ENCODE measurements at places on chromosomes 1 and 21.

DNA sequence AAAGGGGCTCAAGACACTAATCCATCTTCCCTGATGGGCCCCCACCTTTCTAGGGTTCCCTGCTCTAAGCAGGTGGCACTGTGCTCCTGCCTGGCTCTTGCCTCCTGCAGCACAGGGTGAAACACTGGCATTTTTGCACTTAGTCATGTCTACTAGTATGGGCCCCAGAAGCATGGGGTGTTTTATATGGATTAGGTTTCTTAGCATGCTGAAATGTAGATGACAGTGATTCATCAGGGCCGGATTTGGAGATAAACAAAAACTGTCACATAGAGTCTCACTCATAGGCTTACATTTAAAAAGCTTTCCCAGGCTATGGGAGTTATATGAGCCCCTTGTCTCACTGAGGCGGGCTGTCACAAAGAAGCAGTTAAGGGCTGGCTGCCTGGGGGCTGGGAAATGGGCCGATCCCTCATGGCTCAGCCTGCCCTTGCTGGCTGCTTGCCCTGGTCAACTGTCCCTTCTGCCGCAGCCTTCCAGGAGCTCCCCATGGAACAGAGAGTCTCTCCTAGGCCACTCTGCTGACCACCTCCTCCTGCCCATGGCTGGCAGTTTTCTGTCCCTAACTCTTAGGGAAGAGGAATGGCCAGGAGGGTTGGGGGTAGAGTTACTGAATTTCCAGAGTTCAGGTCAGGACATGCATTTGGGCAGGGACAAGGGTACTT lies 6.5 kb downstream of the GALNT2 start:
- no peak for DNase-seq

DNA sequence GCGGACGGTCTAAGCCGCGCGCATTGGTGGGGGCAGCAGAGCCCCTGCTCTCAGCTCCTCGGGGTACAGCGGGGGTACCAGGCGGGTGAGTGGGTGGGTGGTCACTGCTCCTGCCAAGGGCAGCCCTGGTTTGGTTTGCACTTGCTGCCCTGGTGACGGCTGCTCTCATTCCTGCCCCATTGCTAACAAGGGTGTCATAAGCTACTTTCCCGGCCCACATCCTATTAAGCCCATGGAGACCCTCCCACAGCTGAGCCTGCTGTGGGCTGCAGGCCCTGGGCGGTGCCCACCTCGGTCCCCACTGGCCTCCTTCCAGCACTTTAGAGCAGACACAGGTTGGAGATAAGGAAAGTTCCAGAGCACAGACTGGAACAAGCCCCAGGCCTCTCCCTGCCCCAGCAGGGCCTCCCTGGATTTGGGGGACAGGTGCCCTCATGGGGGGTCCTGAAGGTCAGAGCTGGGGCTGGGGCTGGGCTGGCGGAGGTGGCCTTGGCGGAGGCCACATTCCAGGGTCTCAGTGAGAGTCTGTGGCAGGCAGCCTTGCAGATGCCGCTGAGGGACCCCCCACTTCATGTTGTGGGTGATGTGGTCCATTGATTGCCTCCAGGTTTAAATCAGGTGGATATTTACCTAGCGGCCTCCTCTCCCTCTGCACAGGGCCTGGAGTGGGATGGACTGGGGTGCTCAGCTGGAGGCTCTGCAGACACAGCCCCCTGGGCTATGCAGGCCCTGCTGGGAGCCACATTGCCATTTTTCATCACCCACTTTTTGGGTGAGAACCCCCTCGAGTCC lies 27.0 kb downstream of the COL18A1 start:
- DNase-seq: no peak

DNA sequence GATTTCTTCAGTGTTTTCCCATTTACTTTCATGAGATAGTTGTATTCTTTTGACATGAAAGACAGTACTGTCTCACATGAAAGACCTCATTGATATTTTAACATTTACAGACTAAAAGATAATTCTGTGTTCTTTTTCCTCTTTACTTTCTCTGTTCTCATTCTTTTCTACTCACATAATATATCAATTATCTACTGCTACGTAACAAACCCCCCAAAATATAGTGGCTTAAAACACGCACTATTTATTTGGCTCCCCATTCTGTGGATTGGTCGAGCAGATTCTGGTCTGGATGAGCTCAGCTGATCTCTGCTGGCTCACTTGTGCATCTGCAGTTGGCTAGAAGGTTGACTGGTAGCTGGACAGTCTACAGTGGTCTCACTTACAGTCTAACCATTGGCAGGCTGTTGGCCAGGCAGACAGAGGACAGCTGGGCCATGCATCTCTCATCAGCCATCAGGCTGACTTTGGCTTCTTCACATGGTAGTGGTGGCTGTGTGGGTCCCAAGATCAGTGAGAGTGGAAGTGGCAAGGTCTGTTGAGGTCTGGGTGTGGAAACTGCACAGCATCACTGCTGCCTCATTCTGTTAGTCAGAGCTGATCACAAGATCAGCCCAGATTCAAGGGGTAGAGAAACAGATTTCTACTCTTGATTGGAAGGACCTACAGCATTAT lies 63.2 kb downstream of the MPZL1 start:
- DNase-seq: no peak

- no peak for DNase-seq
Measured at GRCh38 chr1:180173952-180174351, 19.3 kb downstream of the QSOX1 start.

- DNase-seq: no peak
Measured at GRCh38 chr1:225863167-225863566, 19.0 kb downstream of the TMEM63A start.

GRCh38 chr1:40305451-40305850 lies 11.6 kb downstream of the COL9A2 start:
- no peak for DNase-seq

DNA sequence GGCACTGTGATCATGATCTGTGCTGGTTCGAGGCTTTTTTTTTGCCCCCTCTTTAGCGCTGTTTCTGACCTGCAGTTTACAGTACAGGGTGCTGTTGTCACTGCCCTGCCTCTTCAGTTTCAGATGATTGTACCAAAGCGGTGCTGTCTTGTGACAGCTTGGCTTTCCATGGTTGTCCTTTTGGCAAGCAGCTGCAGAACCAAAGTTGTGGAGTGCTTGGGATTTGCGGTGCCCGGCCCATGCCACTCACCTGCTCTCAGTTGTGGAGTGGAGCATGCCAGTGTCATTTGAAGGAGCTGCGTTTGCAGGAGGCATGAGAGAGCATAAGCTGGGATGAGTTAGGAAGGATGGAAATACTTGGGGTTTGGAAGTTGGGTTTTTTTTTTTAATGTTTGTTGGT lies 48.4 kb downstream of the DOP1B start:
- no peak for DNase-seq

- no peak for DNase-seq
Measured at GRCh38 chr1:103514920-103515503, 10.5 kb upstream of the RNPC3 start.

DNA sequence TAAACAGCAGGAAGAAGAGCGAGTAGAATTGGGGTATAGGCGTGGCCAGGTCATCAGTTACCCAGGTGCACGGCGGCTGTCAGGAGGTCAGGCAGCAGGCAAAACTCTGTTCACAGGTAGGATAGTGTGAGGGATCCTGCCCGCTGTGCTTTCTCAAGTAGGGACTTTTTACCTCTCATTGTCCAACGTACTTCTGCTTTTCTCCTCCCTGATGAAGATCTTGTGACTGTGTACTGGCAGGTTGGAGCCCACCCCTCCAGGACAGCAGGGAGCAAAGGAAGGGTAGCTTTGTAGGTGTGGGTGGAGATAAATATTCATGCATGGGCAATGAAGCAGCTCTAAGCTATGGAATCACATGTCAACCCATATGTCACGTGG lies 373.5 kb downstream of the KIF26B start:
- DNase-seq: no peak

DNA sequence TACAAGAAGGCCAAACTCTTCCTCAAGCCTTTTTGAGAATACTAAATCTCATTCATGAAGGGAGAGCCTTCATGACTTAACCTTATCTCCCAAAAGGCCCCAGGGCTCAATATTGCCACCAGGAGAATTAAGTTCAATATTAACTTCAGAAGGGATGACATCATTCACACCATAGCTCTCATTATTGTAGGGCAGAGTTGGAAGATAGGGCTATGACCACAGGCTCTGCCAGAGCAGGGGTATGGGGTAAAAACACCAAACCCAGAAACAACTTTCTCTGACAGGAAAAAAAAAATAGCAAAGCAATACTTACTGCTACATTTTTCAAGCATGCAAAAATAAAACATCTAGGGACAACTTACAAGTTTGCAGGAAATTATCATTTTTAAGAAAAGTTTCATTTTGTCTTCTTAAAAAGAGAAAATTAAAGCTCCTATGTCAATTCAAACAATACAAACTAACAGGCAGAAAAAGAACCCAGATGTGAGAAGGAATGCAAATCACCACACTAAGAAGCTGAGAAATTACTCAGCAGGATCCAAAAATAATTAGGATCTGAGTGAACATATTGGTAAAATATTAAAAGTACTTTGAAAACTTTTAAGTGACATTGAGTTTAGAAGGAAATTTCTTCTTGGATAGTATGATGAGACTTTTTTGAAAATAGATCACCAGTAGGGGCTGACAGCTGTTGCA lies 1156.5 kb downstream of the NCAM2 start:
- no peak for DNase-seq

DNA sequence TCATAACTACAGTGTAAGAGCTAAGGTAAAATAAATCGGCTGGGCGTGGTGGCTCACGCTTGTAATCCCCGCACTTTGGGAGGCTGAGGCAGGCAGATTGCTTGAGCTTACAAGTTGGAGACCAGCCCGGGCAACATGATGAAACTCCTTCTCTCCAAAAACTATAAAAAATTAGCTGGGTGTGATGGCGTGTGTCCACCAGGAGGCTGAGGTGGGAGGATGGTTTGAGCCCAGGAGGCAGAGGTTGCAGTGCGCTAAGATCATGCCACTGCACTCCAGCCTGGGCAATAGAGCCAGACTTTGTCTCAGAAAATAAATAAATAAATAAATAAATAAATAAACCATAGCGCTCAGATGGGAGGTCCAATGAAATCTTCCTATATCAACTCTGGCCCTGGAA lies 16.7 kb upstream of the FAM110D start:
- DNase-seq: no peak

DNA sequence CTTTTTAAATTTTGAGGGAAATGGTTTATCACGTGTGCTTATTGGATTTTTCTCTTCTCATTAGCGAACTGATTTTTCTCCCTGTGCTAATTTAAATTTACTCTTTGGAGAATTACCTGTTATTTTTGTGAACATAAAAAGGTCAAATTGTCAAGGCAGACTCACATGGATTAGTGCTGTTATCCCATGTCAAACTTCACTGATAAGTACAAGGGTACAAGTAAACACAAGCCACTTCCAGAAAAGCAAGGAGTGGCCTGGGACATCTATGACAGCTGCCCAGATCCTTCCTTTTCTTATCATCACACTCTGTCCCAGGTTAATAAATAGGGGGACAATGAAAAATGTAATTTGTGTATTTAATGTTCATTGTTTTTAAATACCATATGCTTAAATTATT lies 901.2 kb downstream of the LTN1 start:
- DNase-seq: no peak

DNA sequence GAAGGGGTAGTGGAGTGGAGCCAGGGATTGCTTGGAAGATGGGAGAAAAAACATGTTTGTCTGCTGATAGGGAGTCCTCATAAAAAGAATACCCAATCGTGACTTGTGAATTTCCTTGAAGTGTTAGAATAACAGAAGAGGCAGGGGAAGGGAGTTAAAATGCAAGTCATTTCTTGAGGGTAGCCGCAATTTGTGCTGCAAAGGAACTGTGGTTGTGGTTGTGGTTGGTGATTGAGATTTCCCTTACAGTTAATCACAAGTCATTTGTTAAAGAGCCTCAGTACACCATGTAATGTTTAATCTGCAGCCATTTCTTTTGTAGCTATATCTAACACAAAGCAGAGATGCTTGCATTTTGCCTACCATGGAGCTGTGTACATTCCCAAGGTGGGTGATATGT lies 38.5 kb upstream of the EGLN1 start:
- DNase-seq: no peak
